Ascending aorta (tissue), 2 donors: ENCODE measurements at places on chromosomes 13 and 19. TPM values are rescaled to one million over a fixed set of nuclear protein-coding genes. Genes with fewer than 3 reads are reported as not detected.

Gene PROSER1
- total RNA-seq, result 60.7 TPM

GRCh38 chr13:86974251-86974994, 696.7 kb upstream of the SLITRK5 start:
- no peak overlapping the region for H3K27ac ChIP-seq
- no peaks in the 10 kb centered on the region for H3K4me1 ChIP-seq
- no peak overlapping the region for H3K4me3 ChIP-seq
- DNase-seq, result no peak

- no peaks in the 10 kb centered on the region for H3K36me3 ChIP-seq
- H3K27me3 ChIP-seq, result no peaks in the 10 kb centered on the region
- H3K4me3 ChIP-seq, result no peak overlapping the region
- H3K27ac ChIP-seq, result peak overlapping the region; percentile 57
These were observed 179.0 kb downstream of the NUFIP1 start for GRCh38 chr13:44810061-44810840.

DNA sequence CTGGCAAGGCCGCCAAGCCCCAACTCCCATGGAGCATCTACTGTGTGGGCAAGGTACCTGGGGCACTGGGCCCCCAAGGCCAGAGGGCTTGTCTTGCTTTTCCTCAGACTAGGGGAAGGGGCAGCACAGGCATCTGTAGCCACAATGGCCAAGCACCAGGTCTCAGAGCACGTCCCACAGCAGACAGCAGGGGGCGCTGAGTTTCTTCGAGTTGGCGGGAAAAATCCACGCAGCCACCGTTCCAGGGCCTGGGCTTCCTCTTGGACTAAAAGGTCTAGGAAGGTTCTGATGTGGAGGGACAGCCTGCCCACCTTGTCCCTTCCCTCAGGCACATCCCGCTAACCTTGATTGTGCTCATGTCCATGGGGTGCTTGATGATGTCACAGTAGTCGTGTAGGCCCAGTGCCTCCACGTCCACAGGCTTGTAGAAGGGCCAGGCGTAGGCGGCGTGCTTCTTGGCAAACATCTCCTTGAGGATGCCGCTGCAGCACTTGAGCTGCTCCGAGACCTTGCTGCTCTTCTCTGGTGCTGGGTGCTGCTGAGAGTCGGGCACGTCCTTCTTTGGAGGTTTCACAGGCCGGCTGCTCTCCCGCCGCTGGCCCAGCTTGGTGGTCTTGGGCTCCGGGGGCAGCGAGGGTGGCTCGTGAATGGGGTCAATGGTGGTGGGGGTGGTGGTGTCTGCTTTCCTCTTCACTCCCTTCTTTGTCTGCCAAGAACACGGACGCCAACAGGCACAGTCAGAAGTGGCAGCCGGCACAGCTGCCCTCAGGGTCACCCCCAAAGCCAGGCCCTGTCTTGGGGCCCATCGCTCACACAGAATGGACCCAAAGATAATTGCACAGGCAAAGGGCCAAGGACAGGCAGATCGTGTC, 32.0 kb upstream of the EPHX3 start:
- H3K4me3 ChIP-seq, result no peak overlapping the region
- no peaks in the 10 kb centered on the region for H3K27me3 ChIP-seq
- no peak for DNase-seq

- no peaks in the 10 kb centered on the region for H3K4me1 ChIP-seq
- DNase-seq, result no peak
- no peak overlapping the region for H3K4me3 ChIP-seq
- H3K36me3 ChIP-seq, result no peaks in the 10 kb centered on the region
- H3K27ac ChIP-seq, result no peak overlapping the region
- no peaks in the 10 kb centered on the region for H3K27me3 ChIP-seq
These were observed 16.9 kb upstream of the HTR2A start for GRCh38 chr13:46913757-46914156.

DNA sequence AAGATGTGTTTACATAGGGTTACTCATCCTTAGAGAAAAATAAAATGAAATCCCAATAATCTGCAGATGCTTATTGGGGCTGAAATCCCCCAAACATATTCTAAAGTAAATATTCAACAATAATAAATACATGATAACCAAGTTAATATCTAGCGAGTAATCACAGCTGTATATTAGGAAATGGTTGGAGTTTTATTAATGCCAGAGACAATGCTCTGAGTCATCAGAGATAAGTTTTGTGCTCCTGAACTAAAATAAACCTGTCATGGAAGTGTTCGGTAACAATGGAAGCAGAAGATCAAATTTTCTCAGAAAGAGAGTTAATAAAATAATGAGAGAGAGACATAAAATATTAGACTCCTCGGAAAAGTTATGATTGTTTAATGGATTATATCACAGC, 31.4 kb downstream of the FLT1 start:
- no peaks in the 10 kb centered on the region for H3K27me3 ChIP-seq
- no peaks in the 10 kb centered on the region for H3K4me1 ChIP-seq
- H3K4me3 ChIP-seq, result no peak overlapping the region
- H3K36me3 ChIP-seq, result no peaks in the 10 kb centered on the region
- no peak for DNase-seq
- no peak overlapping the region for H3K27ac ChIP-seq

DNA sequence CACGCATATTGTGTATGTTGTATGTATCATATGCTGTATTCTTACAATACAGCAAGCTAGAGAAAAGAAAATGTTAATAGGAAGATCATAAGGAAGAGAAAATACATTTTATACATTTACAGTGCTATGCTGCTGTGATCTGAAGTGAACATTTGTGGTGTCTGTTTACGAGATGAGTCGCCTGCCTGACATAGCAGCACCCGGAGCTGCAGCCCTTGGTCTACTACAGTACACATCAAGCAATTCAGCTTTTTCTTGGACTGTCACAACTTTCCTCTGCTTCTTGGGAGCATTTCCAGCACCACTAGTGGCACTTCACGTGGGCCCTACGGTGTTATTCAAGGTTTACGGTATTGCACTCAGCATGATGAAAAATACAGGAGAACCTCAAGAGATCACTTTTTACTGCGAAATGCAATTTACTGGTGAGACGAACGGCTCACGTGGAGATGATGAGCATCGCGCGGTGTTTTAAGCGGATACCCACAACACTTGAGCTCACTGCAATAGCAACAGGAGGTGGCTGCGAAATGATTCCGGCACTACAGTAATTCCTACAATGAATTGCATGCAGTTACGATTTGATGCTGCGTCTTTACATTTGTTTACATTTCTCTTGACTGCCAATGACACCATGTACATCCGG, 308.4 kb downstream of the FGF9 start:
- H3K27ac ChIP-seq, result no peak overlapping the region
- no peaks in the 10 kb centered on the region for H3K4me1 ChIP-seq
- no peak overlapping the region for H3K4me3 ChIP-seq
